Activated CD4-positive, alpha-beta T cell treated with anti-CD3 and anti-CD28 coated beads for 24 hours (primary cell): ENCODE measurements at places on chromosomes 2 and 18.

DNA sequence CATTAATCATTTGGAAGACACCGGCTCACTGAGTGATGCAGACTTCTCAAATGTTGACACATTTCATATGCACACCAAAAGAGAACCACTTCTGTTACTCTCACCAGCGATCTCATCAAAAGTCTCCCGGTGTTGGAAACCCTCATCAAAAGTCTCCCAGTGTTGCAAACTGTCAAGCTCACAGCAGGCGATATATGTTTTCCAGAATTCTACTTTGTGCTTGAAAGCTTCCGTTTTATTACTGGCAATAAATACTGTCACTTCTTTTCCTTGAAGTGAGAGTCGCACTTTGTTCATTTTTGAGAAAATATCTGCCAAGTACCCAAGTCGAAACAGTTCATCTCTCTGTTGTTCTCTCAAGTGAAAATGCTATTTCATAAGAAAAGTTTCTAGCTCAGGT lies 20.5 kb downstream of the MLPH start:
- DNase-seq = no peak

- DNase-seq = no peak
These were observed 259.3 kb downstream of the MEIS1 start for GRCh38 chr2:66694087-66694860.

- no peak for DNase-seq
These were observed 34.4 kb upstream of the CYP27C1 start for GRCh38 chr2:127254386-127254981.

DNA sequence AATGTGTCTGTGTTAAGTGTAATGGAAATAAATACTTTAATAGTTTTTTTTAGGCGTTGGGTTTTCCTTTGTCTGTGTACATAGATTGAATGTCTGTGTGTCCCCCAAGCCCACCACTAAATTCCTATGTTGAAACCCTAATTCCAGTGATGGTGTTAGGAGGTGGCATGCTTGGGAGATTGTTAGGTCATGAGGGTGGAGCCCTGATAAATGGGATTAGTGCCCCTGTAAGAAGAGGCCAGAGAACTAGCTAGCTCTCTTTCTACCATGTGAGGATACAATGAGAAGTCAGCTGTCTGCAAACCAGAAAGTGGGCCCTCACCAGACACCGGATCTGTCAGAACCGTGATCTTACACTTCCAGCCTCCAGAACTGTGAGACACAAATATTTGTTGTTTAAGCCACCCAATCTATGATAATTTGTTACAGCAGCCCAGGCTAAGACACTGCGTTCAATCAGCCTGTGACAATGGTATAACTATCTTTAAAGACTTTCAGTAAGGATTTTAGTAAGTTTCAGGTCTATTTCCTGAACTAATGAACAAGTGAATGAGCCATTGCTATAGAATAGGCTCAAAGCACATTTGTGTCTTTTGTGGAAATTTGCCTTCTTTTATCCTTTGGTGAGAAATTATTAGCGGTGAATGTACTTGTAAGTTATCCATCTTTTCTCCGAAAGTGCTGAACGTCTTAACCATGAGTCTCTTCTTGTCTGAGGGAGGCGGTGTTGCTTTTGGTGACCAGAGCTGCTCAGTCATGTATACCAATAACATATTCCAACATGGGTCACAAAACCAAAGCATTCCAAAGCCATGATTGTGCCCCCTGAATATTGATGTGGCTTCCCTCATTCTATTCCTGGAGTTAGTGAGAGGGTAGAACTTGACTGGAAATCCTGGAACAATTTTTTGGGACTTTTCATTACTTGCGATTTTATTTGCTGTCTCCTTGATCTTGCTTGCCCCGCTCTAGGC lies 29.6 kb upstream of the IL1R1 start:
- no peak for DNase-seq

DNA sequence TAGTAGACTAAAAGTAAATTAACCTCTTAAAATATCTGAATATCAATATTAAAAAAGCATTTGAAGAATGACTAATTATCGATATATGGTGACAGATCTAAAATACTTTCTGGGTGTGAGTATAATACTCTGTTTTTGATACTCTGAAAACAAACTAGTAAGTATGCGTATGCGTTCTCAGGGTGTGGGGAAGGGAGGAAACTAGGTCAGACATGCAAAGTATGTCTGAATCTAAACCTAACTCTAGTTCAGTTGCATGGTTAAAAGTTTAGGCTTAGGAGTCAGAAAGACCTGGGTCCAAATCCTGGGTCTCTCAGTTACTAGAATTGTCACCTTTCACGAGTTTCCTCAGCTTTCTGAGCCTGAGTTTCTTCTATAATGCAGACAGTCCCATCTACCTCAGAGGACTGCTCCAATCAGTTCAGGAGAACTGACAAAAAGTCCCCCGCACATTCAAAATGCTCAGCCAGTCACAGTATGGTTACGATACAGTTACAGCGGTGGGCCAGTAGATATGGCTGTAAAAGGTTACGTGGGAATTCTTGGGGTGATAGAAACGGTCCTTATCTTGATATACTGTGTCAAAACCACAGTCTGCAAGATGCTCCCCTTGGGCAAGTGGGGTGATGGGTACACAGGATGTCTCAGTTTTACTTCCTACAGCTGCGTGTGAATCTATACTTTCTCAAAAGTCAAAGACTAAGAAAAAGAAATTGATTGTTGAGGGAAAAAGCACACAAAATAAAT lies 29.2 kb downstream of the UNC50 start:
- DNase-seq = no peak
